Stimulated activated CD8-positive, alpha-beta memory T cell treated with anti-CD3 and anti-CD28 coated beads, Interleukin-7, amount 100 ng/mL, for 1 hour (primary cell): ENCODE measurements at places on chromosomes 4 and X.

DNA sequence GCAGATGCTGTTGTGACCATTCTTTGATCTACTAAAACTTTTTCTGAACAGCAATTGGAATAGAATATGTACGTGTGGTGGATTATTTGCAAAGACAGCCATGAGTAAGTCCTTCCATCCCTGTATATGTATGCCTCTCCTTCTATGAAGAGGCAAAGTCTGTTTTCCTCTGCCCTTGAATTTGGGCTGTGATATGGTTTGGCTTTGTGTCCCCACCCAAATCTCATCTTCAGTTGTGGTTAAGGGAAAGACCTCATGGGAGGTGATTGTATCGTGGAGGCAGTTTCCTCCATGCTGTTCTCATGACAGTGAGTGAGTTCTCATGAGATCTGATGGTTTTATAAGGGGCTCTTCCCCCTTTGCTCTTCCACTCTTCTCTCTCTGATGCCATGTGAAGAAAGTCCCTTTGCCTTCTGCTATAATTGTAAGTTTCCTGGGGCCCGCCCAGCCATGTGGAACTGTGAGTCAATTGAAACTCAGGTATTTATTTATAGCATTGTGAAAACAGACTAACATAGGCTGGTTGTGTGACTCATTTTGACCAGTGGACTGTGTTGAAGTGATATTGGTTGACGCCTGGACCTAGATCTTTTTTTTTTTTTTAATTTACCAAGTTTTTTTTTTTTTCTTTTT is 108.3 kb upstream of the CAMK2D start:
- DNase-seq = no peak

DNA sequence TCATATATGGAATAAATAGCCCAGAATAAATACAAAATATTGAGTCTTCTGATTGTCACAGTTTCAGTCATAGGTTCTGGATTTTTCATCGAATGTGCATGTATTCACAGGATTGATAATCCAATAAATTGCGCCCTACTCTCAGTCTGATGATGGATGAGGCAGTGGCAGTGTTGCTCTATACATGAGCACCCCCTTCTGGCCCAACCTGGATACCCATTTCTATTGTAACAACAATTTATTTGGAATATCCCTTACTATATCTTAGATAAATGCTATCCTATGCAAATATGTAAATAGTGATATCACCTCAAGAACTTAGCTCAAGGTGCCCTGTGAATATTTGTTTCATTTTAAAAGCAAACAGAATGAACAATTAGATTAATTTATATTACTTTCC is 733.7 kb upstream of the PABPC4L start:
- no peak for DNase-seq

- no peak for DNase-seq
These were observed 165.1 kb upstream of the POF1B start for GRCh38 chrX:85544609-85545008.

DNA sequence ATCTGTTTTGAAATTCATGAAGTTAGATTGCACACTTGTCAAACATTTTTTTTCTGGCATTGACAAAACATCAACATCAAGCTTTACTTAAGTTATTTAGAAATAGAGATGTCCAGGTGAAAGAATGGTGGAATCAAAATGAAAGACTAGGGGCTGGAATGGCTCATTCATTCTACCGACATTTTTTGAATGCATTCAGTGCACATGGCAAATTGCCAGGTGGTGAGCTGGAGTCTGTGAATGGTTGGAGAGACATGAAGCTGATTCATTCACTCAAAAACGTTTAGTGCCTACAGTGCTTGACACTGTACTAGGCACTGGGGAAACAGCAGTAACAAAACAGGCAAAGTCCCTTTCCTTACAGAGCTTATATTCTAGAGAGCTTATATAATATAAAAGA is 292.4 kb downstream of the PPP1R2C start:
- no peak for DNase-seq

- DNase-seq = no peak
These were observed 218.9 kb downstream of the OR13H1 start for GRCh38 chrX:131762802-131763234.

DNA sequence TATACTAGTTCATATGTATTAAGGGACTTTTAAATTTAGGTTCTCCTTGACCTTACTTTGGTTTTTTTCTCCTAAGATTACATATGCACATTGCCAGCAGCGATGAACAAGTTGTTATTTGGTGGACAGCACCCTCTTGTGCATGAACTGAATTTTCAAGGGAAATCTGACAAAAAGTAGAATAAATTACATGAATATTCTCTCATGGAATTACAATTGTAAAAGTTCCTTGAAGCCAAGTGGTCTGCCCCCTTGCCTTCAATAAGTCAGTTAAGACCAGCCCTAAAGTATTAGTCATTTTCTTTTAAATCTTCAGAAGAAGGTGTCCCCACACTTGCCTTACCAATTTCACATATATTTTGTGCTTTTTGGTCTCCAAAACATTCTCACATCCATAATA is 30.7 kb upstream of the SMARCA5 start:
- no peak for DNase-seq

- DNase-seq = no peak
These were observed 2.5 kb downstream of the COQ2 start for GRCh38 chr4:83282049-83282535.

- no peak for DNase-seq
These were observed 1751.9 kb downstream of the ARAP2 start for GRCh38 chr4:34492414-34492813.
